ENCODE measurements at places on chromosomes 12 and 14.
A peak's percentile ranks its signal among the peaks of the same experiment; 100 is the strongest.

- no peak for DNase-seq
Observed at GRCh38 chr14:105761842-105762241, 235.5 kb downstream of the TMEM121 start.

GRCh38 chr14:57883061-57883460 is 17.2 kb upstream of the SLC35F4 start:
- no peak for DNase-seq

DNA sequence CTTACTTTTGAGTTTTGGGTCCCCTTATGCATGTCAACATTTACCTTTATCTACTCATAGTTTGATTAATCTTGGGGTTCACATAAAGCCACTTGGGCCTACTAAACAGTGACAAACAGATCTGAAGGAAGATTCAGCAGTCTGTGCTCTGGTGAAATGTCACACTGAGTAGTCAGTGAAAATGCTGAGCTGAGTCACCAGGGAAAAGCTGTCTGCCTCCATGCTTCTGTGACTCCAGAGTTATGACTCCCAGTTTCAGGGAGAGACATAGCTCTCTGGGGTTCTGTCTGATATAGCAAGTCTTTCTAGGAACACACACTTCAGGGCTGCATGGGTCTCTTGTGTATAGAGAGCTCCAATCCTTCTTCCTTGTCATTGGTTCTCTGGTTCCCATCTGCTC is 406.3 kb upstream of the FAR2 start:
- no peak for DNase-seq

DNA sequence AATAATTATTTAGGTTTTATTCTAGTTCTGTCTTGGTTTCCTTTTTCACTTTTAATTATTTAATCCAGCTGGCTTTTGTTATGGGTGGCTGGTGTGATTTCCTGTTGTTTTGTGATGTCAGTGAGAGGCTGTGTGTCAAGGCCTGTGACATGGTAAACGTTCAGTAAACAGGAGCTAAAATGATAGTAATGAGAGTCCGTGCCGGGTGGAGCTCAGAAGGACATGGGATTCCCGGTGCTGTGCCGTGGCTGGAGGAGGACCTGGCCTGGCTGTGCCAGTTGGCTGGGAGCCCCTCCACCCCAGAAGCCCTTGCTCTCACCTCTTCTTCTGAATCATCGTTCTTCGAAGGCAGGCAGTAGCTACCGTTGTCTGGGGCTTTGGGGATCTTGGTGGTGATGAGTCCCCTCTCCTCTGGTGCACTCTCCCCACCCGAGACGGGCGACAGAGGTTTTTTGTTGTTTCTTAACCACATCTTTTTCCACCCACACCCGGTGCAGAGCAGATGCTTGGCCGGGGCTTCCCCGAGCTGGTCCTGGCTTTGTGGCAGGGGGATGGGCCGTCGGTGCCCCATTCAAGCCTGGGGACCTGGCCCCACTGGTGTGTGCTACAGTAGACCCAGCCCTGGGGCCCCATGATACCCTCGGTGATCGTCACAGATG is 29.1 kb downstream of the SH2B3 start:
- DNase-seq: no peak

GRCh38 chr14:102908766-102909455 is 13.6 kb upstream of the AMN start:
- DNase-seq: no peak

DNA sequence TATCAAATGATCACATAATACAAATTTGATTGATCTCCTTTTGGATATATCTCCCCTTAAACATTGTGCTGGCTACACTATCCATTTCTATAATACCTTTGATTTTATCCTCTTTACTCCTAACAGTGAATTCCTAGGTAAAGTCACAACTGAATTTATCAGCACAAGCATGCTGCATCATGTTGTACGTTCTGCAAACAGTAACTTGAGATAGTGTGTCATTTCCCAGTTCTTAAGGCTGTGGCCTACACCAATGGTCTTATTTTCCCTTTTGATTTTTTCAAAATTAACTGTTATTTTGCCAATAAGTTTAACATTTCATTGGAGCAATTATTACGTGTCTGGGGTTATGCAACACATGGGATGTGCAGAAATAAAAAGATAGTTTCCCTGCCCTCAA is 24.8 kb downstream of the PRKCH start:
- DNase-seq: no peak

DNA sequence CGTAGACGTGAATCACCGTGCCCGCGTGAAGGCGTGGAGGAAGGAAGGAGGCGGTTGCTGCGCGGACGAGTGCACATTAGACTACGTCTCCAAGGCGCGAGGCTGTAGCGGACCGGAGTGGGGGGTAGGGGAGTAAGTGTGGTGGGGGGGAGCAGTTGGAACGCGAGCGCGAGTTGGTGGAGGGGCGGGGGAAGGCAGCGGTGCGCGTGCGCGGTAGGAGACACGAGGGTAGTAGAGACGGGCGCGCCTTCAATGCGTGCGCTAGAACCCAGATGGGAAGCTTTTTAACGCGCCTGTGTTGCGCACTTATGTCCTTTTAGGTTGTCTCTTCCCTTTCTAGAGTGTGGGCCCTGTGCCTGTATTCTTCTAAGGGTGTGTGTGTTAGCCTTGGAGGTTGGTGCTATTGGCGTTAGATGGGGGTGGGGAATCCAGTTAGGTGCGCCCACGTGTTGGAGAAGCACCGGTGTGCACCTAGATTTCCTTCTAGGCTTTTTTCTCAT is 604 bp downstream of the EIF4B start:
- peak; percentile 84 for DNase-seq

DNA sequence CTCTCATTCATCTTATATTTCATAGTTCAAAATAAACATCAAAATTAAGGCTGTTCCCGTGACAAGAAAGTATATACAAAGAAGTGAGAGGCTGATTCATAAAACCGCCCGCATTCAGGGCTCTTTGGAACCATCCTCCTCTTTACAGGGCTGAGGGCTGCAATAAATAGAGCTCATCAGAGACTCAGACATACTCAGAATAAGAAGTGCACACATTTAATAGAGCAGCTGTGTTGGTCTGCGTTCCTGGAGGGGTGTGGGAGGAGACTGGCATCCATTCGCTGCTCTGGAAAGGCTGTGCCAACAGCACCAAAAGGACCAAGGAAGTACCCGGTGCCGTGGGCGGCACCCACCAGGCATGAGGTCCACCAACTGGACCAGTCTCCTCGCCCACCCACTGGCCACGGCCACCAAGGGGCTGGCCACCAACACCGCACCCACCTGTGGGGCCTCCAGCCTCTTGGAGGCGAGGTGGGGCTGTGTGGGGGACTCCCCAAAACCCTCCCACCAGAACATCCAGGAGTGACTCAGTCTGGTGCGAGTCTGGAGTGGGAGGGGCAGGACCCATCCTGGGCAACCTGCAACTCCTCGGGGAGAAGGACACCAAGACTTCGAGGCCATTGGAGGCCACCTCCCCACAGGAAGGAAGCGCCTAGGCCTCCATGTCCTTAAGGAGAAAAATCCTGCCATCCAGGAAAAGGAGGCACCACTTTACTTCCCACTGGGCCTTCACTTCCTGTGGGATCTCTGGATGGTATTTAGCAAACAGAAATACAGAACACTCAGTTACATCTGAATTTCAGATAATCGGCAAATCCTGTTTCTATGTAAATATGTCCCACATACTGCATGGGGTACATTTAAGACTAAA is 32.7 kb downstream of the VCPKMT start:
- no peak for DNase-seq

- DNase-seq: no peak
Observed at GRCh38 chr12:131452444-131452860, 258.4 kb upstream of the SFSWAP start.

DNA sequence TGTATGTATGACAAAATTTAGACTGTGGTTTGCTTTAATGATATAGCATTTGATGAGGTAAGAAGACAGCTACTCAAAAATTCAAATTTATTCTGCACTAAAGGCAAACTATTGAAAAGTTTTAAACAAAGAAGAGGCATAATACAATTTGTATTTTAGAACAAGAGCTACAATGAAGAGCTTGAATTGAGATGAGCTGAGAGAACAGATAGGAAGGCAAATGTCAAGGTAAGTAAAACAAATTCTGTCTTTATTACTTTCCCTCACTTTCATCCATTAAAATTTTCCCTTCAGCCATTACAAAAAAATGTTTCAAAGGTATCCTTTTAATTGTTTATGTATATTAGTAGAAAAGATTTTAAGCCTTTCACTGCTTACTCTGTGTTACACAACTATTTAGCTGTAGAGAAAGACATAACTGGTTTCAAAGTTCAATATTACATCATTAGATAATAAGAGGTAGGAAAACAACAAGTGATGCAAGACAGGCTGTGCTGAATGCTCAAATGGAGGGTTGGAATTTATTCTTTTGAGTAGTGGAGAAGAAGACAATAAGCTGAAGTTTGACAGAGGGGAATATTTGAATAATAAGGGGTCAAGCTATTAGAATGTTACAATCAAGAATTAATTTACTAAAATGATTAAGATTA is 1334.1 kb downstream of the FSCB start:
- DNase-seq: no peak

DNA sequence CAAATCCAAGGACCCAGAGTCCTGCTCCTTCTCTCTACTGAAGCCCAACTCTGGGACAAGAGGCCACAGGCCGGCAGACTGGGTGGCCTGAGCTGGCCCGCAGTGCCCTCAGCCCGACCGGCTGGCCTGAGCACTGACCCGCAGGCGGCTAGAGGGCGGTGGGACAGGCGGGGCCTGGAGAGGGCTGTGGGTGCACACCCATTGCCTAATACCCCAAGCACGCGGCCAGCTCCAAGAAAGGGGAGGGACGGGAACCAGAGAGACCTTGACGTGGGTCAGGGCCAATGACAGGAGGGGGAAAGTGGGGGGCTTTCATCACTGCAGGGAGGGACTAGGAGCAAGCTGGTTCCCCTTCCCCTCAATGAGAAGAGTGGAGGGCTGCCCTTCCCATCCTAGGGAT is 2.0 kb upstream of the WNT10B start:
- no peak for DNase-seq

GRCh38 chr12:31868965-31869364 is 90.2 kb upstream of the RESF1 start:
- DNase-seq: no peak

GRCh38 chr12:58247633-58248032 is 306.3 kb downstream of the ATP23 start:
- no peak for DNase-seq

DNA sequence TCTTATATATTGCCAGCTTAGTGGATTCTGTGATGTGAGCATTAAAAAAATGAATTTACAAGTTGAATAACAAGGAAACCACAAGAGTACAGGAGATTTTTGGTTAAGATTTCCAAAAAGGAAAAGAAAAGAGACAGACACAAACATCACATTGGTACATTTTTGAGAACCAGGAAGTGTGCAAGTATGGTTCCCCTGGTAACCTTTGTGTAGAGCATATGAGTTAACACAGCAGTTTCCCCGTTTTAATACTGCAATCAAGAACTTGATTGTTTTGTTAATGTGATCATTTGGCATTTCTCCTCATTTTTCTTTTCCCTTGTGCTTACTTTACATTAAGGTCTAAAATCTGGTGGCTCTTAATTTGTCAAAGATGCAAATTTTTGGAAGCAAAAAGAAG is 490.4 kb upstream of the ATP2B1 start:
- DNase-seq: no peak

- no peak for DNase-seq
Observed at GRCh38 chr12:125538401-125539199, 473.4 kb downstream of the AACS start.

- peak; percentile 56 for DNase-seq
Observed at GRCh38 chr14:75147423-75148071, 20.7 kb upstream of the NEK9 start.

All from SJSA1 (cell line).